ENCODE measurements at places on chromosomes 16 and 17.
A peak's percentile ranks its signal among the peaks of the same experiment; 100 is the strongest.

- peak; percentile 75 for DNase-seq
These were observed 134.8 kb downstream of the HS3ST2 start for GRCh38 chr16:22948603-22949368.

- DNase-seq, result no peak
These were observed 7.5 kb downstream of the ATP5PD start for GRCh38 chr17:75039238-75039637.

DNA sequence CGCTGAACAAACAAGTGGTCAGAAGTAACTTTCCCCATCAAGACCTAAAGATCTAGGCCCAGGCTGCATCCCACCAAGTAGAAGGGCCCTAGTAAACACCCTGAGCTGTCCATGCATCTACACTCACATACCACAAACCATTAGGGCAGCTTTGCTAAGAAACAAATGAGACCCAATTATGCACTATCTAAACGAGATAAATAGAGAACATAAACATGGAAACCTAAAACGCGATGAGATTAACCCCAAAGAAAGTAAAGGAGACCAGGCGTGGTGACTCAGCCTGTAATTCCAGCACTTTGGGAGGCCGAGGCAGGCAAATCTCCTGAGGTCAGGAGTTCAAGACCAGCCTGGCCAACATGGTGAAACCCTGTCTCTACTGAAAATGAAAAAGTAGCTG is 5.8 kb downstream of the TXNDC11 start:
- no peak for DNase-seq

GRCh38 chr17:36475346-36475970 is 11.0 kb upstream of the ZNHIT3 start:
- DNase-seq, result no peak

DNA sequence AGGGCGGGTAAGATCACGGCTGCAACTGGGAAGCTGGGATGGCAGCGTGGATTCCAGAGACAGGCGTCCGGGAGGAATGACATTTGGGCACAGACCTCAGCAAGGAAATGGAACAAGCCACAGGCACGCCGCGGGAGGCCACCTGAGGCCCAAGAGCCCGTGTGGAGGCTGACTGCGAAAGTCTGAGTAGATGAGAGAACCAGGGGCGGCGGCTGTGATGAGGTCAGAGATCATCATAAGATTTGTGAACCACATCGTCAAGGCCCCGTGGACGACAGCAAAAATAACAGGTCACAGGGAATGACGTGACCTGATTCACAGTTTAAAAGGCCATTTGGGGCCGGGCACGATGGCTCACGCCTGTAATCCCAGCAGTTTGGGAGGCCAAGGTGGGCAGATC is 48.2 kb downstream of the MRM3 start:
- no peak for DNase-seq

DNA sequence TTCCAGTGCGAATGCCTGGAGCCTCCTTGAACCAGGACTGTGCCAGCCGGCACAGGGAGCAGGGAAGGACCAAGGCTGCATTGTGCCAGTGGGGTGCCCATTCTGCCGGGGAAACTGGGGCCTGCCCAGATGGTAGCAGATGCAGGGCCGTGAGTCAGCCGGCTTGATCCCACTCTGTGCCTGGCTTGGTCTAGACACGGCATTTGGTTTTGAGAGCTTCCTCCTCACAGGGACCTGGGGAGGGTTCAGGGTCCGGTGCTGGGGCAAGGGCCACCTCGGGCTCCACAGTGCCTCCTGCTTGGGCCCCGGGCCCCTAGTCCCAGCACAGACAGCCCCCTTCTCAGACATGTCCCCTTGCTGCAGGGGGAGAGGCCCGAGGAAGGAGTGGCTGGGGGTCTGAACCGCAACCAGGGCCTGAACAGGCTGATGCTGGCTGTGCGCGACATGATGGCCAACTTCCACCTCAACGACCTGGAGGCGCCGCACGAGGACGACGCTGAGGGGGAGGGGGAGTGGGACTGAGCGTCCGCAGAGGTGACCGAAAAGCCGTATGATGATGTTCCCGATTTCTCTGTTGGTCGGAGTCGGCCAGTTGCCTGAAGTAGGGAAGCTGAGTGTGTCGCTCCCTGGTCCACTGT is 7.8 kb upstream of the MC1R start:
- no peak for DNase-seq

DNA sequence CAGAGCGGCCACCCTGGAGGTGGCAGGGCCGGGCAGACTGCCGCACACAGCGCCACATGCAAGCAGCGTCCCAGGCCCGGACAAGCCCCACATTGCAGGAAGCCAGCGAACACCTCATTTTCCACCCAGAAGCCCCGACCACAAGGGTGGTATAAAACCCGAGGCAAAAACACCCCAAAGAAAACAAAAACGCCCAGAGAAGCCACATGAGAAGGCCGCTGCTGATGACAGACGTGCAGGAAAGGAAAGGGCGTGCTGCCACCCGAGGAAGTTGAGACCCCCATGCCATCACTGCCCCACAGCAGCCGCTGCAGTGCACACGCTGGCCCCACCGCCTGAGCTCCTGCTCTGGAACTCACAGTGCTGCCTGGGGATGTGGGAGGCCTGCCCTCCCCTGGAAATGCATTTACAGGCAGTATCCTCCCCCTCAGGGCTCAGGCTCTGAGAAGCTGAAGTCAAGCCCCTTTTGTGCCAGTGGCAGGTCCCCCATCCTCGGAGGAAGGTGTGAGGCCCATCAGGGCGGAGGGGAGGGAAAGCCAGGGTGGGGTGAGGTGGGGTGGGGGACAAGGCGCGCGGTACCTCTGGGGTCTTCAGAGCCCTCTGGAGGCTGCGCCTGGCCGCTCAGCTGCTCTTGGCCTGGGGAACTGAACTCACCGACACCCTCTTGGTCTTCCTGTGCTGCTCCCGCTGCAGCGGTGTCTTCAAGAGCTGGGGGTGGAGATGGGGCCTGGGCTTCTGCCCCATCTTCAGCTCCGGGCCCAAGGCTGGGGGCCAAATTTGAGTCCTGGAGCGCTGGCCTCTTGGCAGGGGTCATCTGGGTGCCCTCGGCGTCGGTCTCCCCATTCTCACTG is 62.0 kb downstream of the IL21R start:
- DNase-seq, result peak; percentile 24

DNA sequence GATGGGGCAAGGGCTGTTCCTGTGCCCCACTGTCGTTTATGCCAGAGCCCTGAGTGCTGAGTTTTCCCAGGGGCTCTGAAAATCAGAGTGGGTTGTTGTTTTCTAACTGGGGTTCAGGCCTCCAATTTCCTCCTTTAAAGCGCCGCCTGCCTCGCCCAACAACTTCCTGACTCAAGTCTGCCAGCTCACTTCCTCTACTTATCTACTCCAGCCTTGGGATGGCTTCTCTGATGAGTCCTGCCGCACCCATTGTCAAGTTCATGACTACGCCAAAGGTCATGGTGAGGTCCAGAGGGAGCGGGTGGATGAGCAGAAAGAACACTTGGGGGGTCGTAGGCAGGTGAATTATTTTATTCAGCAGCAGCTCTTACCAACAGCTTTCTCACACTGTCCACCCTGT is 104.7 kb downstream of the UTP18 start:
- no peak for DNase-seq

- peak; percentile 71 for DNase-seq
These were observed at the start of gene NOL3 for GRCh38 chr16:67170168-67170948. Gene NOL3 (plus strand): TSS chr16:67170538.

GRCh38 chr16:8644211-8645140 is 23.0 kb downstream of the METTL22 start:
- peak; percentile 12 for DNase-seq

- DNase-seq, result no peak
These were observed 457.3 kb upstream of the HSBP1 start for GRCh38 chr16:83350481-83350880.

- no peak for DNase-seq
These were observed 41.2 kb upstream of the NDRG4 start for GRCh38 chr16:58458606-58459343.

DNA sequence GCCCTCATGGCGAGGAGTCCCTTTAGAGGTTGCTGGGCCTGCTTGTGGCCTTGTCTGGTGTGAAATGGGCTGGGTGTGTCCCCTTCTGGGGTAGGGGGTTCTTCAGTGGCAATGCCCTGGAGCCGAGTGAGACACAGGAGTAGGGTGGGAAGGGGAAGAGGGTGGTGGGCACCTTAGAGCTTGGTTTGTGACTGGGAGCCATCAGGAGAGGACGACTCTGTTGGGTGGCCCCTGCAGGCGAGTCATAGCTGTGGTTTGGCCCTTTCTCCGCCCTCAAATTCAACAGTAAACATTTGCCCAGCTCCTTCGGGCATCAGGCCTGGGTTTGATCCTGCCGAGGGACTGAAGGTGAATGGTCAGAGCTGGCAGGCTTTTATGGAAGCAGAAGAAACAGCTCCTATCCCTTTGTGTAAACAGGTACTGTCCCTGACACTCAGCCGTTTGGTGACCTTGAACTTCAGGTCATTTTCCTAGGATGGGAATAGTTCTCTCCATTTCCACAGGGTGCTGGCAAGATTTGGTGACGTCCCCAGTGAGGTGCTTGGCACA is 2.9 kb downstream of the E4F1 start:
- DNase-seq, result no peak

DNA sequence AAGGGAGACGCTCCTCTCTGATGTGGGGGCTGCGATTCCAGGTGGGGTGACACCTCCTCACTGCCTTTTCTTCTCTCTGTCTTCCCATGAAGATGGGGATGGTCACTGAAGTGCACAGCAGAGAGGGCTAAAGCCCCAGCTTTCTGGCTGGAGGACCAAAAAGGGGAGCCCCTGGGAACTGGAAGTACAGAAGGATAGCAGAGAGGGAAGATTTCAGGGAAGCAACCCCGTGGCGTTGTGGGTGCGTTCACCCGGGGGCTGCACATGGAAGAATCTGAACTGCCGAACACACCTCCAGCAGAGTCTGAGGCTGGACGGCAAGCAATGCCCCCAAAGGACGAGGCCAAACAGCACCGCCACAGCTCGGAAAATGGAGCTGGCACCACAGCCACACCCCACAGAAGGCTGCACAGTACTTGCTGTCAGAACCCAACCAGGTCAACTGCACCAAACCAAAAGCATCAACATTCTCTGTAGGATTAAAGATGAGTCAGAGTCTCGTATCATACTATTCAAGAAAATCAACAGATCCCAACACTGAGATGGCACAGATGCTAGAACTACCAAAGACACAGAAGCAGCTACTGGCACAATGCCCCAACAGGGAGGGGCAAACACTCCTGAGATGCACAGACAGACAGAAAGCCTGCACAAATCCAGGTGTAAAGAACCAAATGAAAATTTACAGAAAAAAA is 49.9 kb downstream of the MAP1LC3B start:
- DNase-seq, result no peak

GRCh38 chr16:35565626-35566025 is 2106.2 kb downstream of the TP53TG3F start:
- no peak for DNase-seq

DNA sequence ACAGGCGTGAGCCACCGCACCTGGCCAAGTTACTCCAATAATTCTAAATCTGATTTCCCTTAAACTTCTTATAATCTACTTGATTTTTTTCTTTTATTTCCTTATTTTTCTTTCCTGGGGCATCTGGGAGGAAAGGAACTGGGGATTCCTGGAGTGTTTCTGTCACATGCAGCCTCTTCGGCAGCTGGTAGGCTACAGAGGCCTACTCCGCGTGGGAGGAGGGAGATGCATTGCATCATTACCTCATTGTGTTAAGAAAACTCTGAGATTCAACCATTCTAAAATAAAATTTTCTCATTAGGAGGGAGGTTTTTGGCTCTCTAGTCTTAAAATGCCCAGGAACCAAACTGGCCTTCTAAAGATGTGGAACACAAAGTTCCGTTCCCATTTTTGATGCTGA is 64.0 kb downstream of the SOX9 start:
- DNase-seq, result no peak
